RWPE1 (cell line): ENCODE measurements at places on chromosomes 6 and 20.

DNA sequence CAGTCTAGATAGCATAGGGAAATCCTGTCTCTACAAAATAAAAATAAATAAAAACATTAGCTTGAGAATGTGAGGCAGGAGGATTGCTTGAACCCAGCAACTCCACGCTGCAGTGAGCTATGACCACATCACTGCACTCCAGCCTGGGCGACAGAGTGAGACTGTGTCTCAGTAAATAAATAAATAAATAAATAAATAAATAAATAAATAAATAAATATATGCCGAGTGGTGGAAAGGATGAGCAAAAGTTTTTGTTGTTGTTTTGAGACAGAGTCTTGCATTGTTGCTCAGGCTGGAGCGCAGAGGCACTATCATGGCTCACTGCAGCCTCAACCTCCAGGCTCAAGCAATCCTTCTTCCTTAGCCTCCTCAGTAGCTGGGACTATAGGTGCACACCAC lies 53.4 kb downstream of the TFAP2A start:
- DNase-seq = no peak

DNA sequence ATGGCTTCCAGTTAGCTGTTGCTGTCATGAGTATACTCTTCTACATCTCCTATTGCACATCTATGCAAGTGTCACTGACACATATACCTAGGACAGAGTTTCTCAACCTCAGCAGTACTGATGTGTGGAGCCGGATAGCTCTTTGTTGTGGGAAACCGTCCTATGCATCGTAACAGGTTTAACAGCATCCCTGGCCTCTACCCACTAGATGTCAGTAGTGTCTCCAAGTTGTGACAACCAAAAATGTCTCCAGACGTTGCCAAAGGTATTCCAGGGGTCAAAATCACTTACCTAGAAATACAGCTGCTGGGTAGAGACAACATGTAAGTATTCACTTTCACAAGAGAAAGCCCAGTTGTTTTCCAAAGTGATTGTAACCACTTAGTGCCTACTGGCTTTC lies 637.6 kb downstream of the RNF144B start:
- peak; percentile 10 for DNase-seq

DNA sequence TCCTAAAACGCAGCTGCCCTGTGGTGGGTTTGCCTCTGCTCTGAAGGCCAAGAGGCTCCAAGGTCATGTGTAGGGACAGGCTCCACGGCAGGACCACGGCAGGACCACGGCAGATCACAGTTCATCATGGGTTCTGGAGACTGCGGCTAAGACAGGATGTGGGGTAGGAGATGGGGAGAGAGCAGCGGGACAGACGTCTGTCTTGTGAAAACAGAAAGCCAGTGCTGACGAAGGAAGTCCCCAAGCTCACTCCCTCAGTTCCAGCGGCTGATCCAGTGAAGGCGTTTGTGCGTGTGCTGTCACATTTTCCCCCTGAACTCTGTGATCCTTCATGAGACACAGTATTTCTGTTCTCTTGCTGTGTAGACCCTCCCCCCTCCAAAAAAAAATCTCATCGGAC lies 67.9 kb upstream of the PTGIS start:
- DNase-seq = no peak

GRCh38 chr6:163655217-163656121 lies 241.0 kb downstream of the QKI start:
- DNase-seq = no peak

GRCh38 chr6:19454001-19454720 lies 383.0 kb upstream of the ID4 start:
- no peak for DNase-seq

DNA sequence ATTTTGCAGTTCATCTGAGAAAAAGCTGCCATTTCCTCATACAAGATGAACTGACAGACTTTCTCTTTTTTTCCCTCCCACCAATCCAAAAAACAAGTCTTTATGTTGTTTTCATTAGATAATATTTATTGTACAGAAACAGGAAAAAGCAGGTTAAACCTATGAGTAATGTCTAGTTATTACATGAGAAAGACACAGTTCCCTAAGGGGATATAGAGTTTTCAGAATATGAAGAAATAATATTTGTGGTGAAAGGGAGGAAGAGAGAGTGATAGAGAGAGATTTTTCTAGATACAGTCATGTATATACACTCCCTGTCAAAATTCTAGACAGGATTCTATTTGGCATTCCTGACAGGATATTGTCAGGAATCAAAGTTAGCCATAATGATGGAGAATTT lies 392.4 kb downstream of the BMP2 start:
- peak; percentile 12 for DNase-seq

GRCh38 chr6:4029687-4030086 lies 49.2 kb downstream of the FAM217A start:
- no peak for DNase-seq

DNA sequence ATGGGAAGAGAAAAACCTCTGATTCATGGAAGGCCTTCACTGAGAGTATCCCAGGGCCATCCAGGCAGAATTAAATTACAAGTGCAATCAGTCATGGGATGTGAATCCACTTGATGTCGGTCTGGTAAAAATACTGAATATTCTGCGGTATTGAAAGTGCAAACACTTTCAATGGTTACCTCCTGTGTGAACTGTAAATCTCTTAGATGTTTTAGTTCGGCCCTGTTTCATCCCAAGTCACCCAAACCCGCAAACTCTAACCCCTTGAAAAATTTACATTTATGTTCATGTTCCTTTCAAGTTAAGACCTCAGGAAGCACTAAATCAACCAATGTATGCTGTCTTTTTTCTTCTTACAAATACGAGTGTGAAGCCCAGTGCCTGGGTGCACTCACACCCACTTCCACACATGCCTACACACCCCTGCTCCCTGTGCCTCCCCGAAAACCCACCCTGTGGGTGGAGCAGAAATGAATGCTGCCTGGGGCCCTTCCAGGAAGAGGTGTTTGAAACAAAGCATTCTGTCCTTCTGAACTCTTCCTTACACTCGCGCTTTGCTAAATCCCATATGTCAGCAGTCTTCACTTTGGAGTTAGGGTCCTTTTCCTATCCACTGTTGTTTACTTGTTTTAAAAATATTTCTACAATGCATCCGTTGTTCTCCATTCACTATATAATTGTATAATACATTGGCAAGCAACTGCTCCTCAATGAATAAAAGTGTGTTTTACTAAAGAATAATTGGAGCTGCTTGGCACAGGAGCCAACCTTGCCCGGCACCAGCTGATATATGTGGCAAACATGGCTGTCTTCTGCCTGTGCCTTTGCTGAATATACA lies 62.7 kb downstream of the FYN start:
- no peak for DNase-seq

DNA sequence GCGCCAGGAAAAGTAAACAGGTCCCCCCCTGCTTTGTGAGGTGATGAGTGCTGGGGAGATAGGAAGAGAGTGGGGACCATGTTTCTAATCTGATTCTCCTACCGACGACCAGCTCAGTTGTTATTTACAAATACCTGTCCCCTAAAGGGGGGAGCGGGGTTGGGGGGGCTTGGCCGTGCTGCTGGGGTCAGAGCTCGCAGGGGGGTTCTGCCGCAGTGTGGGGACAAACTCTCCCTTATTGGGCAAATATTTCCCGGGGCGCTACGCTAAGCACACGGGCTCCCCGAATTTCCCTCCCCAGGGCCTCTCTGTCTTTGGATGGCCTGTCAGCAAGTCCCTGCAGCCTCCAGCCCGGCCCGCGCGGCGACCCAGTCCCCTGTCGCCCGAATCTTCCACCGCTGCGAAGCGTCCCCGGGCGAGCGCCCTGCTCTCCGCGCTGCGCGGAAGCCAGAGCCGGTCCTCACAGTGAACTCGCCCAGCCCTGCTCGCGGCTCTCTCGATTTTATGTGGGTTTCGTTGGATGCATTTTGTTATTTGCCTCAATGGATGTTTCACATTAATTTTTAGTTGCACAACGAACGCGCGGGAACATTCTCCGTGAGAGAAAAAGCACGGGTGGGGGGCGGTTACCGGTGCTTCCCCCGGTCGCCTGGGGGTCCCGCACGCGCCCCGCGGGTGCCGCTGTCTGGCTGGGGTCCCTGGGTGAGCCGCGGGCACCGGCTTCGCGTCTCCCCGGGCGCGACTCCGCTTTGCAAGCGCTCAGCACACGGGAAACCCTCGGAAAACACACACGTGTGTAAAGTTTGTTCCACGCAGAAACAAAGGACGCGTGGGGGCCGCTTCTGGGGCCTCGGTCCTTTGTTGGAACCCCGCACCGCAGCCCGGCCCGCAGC lies 1.5 kb upstream of the STX16 start:
- no peak for DNase-seq

DNA sequence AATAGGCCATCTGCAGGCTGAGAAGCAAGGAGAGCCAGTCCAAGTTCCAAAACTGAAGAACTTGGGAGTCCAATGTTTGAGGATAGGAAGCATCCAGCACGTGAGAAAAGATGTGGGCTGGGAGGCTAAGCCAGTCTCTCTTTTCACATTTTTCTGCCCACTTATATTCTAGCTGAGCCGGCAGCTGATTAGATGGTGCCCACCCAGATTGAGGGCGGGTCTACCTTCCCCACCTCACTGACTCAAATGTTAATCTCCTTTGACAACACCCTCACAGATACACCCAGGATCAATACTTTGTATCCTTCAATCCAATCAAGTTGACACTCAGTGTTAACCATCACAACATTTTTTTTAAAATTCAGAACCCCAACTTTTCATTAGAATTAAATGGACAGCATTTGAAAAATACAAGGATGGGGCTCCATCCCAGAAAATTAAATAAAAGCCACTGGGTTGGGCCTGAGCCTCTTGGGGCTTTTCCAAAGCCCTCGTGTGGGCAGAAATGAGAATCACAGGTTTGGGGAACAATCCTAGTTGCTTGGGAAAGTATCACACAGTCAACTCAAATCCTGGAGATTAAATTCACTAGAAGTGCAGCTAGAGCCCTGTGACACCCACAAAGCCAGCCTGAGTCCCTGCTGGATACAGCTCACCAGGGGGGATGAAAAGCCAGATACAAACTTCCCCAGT lies 2.2 kb downstream of the CLDN20 start:
- DNase-seq = no peak

DNA sequence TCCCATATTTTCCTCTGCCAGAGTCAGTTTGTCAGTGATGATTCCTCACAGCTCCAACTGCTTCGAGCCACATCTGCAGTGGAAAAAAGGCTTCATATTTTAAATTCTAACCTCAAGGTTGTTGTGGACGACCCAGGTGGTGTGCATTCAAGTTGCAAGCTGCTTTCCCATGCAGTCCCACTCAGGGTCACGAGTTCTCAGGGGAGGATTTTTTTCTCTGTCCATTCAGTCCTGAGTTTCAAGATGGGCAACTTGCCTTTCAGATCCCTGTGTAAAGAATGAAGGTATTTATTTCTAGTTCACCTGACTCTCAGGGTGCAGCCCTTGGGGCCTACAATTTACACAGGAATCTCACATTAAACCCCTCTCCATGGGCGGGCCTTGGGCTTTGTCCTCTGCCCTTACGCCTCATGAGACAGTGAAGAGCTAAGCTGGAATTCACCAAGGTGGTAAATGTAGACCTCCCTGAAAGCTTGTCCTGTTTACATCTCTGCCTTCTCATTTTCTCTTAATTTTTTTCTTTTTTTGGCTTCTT lies 65.9 kb downstream of the TPD52L1 start:
- DNase-seq = no peak

DNA sequence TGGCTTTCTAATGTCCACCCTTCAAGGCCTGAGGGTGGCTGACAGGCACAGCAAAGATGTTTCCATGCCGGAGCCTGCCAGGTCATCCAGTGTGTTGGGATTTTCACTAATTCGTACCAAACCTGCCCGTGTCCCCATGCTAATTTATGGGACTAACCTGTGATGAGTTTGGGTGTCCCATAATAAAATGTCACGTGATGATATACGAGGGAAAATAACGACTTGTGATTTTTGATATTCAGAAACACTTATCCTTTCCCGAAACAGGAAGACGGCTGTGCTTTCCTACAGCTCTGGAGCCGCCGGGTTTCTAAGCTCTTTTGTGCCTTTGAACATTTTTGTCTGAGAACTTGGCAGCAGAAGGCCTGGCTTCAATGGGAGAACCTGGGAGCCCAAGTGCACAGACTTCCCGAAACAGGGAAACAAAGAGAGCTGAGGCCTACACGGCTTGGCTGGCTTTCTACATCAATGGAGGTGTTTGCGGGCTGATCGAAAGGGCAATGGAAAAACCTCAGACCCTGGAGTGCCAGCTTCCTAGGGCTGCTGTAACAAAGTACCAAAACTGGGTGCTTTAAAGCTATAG lies 171.9 kb upstream of the JARID2 start:
- no peak for DNase-seq

DNA sequence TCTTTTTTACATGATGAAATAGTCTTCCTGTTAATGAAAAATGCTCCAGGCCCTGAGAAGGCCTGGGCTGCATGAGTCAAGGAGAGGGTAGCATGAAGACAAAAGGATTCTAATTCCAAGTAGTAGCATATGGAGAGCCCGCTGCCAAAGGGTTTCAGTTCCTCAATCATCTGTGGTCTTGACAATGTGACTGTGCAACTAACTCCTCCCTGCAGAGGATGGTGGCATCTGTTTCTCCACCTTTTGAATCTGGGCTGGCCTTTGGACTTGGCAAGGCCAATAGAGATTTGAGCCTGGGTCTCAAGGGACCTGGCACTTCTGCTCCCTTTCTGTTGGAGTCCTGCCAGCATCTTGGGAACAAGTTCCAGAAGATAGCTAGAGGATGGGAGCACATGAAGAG lies 35.1 kb upstream of the ANKEF1 start:
- DNase-seq = no peak

GRCh38 chr6:7803214-7803613 lies 77.3 kb downstream of the BMP6 start:
- no peak for DNase-seq

DNA sequence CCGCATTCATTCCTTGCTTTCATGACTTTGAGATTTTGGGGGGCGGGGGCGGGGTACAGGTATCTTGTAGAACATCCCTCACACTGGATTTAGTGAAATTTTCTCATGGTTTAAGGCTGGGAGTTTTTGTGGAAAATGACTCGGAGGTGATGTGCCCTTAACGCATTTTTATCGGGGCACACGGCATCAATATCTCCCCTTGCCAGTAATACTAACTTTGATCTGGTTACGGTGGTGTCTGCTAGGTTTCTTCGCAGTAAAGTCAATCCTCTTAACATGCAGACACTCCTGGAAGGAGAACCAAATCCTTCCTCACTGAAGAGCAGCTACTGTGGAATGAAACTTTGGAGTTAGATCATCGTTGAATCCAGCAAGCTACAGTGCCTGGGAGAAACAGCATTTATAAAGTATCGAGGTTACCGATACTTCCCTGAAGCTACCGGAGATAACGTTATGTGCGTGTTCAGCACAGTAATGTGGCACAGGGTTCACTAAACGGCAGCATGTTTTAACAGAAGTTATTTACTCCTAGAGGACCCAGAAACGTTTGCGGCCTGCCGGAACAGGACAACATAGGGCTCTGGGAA lies 1.2 kb upstream of the DYNLRB1 start:
- DNase-seq = no peak

- no peak for DNase-seq
Observed at GRCh38 chr6:41878246-41878645, 16.9 kb downstream of the USP49 start.

- DNase-seq = peak; percentile 20
Observed at GRCh38 chr6:46815130-46815529, 21.9 kb downstream of the MEP1A start.

DNA sequence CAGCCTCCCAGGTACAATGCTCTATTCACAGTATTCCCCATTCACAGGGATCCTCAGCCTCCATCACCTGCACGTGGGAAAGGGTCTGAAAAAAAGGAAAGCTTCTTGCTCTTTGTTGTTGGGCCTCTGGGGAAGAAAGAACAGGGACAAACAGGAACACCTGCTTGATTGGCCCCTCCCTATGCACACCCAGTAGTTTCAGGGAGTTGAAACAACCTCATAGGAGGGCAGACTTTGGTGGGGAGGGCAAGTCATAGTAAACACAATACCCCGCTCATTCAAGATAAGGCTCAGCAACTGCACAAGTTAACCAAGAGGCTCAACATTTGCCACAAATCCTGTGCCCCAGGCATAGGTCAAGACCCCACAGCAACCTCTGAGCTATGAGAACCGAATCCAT lies 1.7 kb downstream of the GHRH start:
- DNase-seq = no peak
